Inflammatory macrophage (primary cell): ENCODE measurements at places on chromosomes 12 and 14.

- no peak for DNase-seq
Measured at GRCh38 chr14:41022932-41023331, 583.7 kb upstream of the LRFN5 start.

DNA sequence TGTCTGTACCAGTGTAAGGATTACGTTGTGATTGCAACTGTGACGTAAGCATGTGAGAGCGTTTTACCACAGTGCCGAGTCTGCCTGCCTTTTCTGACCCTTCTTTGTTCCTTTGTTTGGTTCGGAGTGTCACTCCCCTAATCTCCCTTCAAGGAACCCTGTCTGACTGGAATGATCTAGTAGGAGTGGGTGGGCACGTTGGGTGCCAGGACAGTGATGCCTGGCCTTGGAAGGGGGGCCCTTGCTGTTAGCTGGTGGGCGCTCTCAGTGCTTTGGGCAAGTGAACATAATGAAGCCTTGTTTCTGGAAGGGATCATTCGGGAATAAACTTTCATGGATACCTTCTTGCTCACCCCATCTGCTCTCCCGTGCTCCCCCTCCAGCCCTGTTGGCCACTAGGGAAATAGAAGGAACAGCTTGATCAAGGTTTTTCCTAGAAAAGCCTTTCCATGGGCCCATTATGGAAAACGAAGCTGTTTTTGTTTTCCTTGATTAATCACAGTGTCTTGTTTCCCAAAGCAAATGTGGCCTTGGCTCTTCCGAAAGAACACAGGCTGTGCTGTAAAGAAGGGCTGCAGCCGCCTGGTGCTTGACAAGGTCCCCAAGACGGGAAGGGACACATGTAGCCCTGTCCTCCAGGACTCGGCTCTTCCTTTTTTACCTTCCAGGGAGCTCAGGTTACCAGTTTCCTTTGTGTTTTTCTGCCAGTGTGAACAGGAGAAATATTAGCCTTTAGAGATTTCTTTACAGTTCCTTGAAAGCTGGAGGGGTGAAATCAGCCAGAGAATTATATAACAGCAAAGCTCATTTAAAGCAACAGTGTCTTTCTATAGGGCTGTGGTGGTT, 215.5 kb downstream of the CRADD start:
- no peak for DNase-seq

DNA sequence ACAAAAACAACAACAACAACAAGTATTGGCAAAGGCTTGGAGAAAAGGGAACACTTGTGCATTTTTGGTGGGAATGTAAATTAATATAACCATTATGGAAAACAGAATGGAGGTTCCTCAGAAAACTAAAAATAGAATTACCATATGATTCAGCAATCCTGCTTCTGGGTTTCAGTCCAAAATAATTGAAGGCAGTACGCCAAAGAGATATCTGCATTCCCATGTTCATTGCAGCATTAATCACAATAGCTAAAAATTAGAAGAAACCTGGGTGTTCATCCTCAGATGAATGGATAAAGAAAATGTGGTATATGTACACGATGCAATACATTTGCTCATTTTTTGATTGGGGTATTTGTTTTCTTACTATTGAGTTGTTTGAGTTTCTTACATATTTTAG, 813.0 kb downstream of the NRXN3 start:
- DNase-seq: no peak

DNA sequence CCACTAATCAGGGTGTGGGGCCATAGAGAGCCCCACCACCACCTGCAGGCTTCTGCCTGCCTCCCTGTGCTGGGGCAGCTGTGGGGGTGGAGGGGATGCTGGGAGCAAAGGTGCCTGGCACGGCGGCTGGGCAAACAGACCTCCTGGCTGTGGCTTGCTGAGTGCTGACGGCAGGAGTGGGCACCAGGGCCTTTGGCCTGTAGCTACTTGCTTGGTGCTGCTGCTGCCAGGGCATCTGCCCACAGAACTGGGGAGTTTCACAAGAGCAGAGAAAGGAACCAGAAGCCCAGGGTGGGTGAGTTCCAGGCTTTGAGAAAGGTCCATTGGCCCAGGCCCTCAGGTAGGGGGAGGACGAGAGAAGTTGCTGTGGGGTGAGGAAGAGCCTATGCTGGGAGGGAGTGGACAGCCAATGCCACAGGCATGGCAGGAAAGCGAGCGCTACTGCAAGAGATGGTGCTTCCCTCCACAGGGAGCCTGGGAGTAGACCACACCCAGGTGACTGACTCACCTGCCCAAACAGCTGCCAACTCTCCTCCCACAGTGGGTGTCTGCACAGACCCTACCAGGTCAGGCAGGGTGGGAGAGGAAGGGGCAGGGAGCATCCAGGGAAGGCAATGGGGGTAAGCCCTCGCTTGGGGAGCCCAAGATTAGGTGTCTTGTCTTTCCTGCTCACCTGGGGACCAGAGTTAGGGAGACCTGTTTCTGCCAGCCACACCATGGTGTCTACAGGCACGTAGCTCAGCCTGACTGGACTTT, 39.0 kb upstream of the HDAC7 start:
- DNase-seq: no peak

DNA sequence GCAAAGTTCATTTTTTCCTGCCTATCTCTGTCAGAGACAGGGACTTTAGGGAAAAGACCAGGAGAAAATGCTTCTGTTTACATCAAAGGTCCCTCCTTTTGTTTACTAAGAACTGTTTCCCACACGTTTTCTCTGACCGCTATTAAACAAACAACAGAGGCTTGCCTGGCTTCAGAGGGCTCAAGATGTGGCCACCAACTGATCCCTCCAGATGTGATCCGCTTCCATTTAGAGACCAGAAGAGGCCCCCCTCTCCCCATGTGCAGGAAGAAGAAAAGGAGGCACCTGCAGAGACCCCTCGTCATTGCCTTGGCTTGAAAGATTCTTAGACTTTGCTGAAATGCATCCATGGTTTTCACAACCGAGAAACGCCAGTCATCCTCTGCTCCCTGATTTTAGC, 217.9 kb upstream of the PWP1 start:
- no peak for DNase-seq

- peak; percentile 69 for DNase-seq
Measured at GRCh38 chr14:66038618-66039017, 447.6 kb upstream of the CCDC196 start.

- no peak for DNase-seq
Measured at GRCh38 chr14:56720703-56721460, 89.4 kb downstream of the OTX2 start.

- DNase-seq: peak; percentile 95
Measured at GRCh38 chr14:73764406-73765280, 50.5 kb upstream of the PNMA1 start.

GRCh38 chr12:33248364-33248763, 191.3 kb downstream of the SYT10 start:
- no peak for DNase-seq

GRCh38 chr12:130014485-130014807, 110.6 kb upstream of the TMEM132D start:
- DNase-seq: no peak

- peak; percentile 57 for DNase-seq
Measured at GRCh38 chr14:20623798-20624197, 17.7 kb downstream of the OR6S1 start.

GRCh38 chr12:38695057-38695456, 210.3 kb downstream of the CPNE8 start:
- DNase-seq: no peak

- no peak for DNase-seq
Measured at GRCh38 chr12:50971946-50972345, 19.6 kb downstream of the HIGD1C start.

DNA sequence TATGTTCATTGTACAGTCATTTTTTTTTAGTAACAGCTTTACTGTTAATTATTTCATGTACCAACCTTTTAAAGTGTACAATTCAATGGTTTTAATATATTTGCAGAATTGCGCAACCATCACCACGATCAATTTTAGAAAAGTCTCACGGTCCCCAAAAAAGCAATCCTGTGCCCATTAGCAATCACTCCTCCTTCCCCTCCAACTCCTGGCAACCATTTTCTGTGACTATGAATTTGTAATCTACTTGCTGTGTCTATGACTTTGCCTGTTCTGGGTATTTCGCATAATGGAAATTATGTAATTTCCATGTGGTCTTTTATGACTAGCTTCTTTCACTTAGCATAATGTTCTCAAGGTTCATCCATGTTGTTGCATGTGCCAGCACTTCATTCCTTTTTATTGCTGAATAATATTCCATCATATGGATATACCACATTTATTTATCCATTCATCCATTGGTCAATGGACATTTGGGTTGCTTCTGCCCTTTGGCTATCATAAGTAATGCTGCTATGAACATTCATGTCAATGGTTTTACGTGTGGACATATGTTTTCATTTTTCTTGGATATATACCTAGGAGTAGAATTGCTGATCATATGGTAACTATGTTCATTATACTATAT, 9.9 kb downstream of the KICS2 start:
- no peak for DNase-seq

DNA sequence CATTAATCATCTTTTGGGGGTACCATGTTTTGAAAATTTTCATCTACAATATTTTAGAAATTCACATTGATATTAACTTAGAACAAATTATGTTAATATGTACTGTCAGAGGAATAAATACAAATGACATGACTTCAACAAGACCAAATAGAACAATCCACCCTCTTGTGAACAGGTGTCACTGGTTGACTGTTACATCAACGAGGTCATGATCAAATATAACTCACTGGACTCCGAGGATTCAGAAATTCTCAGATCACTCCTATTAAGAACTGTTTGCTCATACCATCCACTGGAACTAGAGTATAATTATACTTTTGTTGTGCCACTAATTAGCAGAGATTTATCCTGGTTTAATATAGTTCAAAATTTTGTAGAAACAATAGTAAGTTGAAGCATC, 318.8 kb downstream of the PRKD1 start:
- no peak for DNase-seq

DNA sequence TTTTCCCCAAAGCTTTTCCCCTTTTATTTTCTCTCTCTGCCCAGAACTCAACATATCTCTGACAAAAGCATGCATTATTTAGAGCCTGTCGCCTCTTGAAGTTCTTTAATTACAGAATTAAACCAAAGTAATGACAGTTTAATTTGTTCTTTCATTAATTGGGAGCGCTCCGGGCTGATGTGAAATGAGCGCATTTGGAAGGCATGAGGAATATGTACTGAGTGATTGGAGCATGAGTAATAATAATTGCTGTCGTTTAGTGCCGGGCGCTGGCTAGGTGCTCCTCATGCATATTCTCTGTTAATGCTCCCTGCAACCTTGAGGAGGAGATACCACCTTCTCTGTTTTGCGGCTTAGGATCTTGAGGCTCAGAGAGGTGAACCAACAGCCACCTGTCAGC, 120.5 kb downstream of the SLC25A47 start:
- DNase-seq: no peak

- DNase-seq: peak; percentile 81
Measured at GRCh38 chr12:106113042-106113441, 25.7 kb downstream of the NUAK1 start.

DNA sequence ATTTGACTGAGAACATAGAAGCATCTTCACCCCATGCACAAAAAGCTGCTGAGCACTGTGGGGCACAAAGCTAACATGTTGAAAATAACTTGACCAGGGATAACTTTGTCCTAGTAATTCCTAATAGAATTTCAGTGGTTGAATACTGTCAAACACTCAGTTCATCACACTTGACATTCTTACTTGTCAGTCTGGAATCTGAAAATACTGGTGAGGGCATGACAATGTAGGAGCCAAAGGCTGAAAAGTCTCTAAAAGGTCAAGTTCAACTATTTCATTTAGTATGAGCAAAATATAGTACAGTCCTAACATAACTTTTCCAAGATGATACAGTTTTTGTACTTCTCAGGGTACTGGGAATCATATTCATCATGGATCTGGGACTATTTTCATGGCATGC, 504.4 kb upstream of the LMO3 start:
- no peak for DNase-seq

- DNase-seq: no peak
Measured at GRCh38 chr14:95471476-95471875, 45.0 kb downstream of the SYNE3 start.

- DNase-seq: peak; percentile 74
Measured at GRCh38 chr12:8572507-8572906, 31.8 kb upstream of the CLEC4E start.

DNA sequence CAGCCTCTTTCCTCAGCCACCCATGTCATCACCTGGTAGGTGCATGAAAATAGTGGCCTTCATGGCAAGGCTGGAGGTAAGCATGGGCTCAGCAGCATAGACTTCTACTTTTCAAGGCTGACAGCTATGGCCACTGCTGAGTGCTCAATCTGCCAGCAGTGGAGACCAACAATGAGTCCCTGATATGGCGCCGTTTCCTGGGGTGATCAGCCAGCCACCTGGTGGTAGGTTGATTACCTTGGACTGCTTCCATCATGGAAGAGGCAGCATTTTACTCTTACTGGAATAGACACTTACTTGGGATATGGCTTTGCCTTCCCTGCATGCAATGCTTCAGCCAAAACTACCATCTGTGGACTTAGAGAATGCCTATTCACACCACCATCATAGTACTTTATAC, 39.5 kb upstream of the USP44 start:
- no peak for DNase-seq

DNA sequence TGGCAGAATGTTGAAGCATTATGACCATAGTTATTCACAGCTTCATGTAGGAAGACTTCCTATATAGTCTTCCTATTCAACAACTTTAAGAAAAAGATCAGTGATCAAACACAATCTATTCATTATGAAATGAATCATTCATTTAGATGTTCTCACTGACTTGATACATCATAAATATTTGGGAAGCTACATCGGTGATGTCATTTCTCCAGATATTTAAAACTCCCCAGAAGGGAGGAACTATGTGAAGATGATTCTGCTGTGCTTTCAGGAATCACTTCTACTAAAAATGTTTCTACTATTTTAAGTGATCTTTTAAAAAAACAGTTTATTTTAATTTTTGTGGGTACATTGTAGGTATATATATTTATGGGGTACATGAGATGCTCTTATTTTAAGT, 316.4 kb downstream of the BCAT1 start:
- DNase-seq: peak; percentile 12

- peak; percentile 31 for DNase-seq
Measured at GRCh38 chr12:62434494-62435302, 31.9 kb upstream of the MON2 start.

- DNase-seq: no peak
Measured at GRCh38 chr12:43812926-43813325, 6.8 kb upstream of the TWF1 start.

DNA sequence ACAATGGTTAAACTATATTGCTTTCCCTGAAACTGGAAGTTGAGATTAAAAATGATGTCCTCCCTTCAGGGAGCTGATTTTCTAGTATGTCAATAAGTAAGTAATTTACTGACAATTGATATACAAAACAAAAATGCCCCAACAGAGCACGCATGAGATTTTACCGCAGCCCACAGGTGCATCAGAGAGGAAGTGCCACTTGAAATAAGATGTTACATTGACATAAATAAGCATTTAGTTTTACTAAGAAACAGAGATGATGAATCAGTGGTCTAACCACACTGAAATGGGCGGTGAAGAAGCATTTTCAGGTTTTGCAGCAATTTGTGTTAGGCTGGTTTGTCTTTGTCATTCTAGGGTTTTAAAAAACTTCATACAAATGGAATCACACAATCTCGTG, 8.8 kb upstream of the CLECL1 start:
- DNase-seq: no peak
